Type B pancreatic cell (in vitro differentiated cells): ENCODE measurements at places on chromosomes 12 and 14. TPM values are rescaled to one million over a fixed set of nuclear protein-coding genes. Genes with fewer than 3 reads are reported as not detected.

Gene COX6A1
- total RNA-seq, result 400 and 501 TPM in 2 replicates

Gene ACVRL1
- total RNA-seq, result 0.46 and 0.95 TPM in 2 replicates

Gene SIX1
- 1.00 and 32.6 TPM in 2 replicates for total RNA-seq

GRCh38 chr14:48672506-48672905 is 913.7 kb downstream of the RPS29 start:
- no peaks in the 10 kb centered on the region for H3K4me1 ChIP-seq
- H3K36me3 ChIP-seq, result no peaks in the 10 kb centered on the region
- no peaks in the 10 kb centered on the region for H3K27me3 ChIP-seq
- H3K4me3 ChIP-seq, result no peak overlapping the region
- DNase-seq, result no peak

GRCh38 chr14:47626151-47627035 is 49.0 kb downstream of the MDGA2 start:
- no peak overlapping the region for H3K27ac ChIP-seq
- no peaks in the 10 kb centered on the region for H3K27me3 ChIP-seq
- no peaks in the 10 kb centered on the region for H3K4me1 ChIP-seq
- DNase-seq, result no peak
- peaks cover 3% of the 10 kb centered on the region for H3K36me3 ChIP-seq

- H3K4me1 ChIP-seq, result peaks cover 14% of the 10 kb centered on the region
- no peak overlapping the region for H3K4me3 ChIP-seq
- H3K27ac ChIP-seq, result no peak overlapping the region
- no peak for DNase-seq
Measured at GRCh38 chr14:94987409-94987808, 169.9 kb downstream of the DICER1 start.

DNA sequence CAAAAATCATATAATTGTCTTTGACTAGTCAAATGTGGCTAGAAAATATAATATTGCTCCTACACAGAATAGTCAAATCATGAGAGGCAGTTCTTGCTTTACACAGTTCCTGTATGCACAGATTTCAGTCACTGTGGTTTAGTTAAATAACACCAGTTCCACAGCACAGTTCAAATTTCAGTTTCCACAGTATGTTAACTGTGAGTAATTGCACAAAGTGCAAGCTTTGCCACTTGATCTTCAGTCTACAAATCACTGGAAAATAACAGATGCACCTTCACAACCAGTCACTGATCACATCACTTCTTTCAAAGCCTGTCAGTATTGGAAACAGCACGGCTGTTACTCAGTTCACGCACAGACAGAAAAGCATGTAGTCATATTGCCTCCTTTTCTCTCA is 38.7 kb downstream of the KCNH5 start:
- H3K4me3 ChIP-seq, result no peak overlapping the region
- DNase-seq, result no peak
- H3K27me3 ChIP-seq, result no peaks in the 10 kb centered on the region
- H3K36me3 ChIP-seq, result no peaks in the 10 kb centered on the region
- no peak overlapping the region for H3K27ac ChIP-seq
- H3K4me1 ChIP-seq, result no peaks in the 10 kb centered on the region

- DNase-seq, result no peak
- H3K4me3 ChIP-seq, result no peak overlapping the region
- peaks cover 21% of the 10 kb centered on the region for H3K4me1 ChIP-seq
- H3K36me3 ChIP-seq, result no peaks in the 10 kb centered on the region
Measured at GRCh38 chr14:70713511-70713916, 71.8 kb downstream of the TTC9 start.

DNA sequence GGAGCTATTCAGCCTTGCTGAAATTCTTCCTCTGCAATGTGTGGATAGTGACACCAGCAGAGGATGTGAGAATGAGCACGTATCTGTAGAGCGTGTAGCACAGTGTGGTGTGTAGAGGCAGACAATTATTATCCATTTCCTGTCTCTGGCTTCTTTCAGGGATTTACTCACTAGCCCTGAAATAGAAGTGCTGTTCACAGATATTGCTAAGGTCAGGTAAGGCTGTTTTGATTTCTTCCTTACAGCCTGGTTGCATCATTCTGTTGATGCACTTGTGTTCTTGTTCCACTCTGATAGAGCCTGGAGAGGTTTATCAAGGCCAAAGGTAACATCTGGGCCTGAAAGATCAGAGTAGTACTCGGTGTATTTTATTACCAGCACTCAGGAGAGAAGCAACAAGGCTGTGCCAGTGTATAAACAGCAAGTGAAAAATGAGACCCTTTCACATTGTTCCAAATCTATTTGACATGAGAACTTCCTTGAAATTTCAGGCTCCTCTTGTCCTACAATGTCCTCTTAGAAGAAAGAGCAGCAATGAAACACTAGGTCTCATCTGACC is 16.7 kb downstream of the ARG2 start:
- no peak overlapping the region for H3K4me3 ChIP-seq
- H3K4me1 ChIP-seq, result no peaks in the 10 kb centered on the region
- peaks cover 8% of the 10 kb centered on the region for H3K36me3 ChIP-seq
- H3K27me3 ChIP-seq, result no peaks in the 10 kb centered on the region

DNA sequence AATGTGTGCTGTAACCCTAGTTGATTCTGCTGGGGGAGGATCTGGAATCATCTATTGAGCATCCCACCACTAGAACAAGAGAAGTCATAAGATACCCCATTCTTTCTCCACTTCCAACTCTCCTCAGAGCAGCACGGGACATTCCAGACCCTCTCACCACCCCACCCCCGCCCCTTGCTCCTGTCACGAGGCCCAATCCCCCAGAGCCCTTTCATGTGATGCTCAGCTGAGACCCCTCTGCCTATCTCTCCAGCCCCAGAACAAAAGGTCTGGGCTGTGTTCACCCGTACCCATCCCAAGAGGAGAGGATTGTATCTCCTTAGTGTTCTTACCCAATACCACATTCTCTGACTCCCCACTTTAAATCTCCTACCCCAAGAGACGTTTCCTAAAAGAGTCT is 602 bp downstream of the PMEL start:
- peak overlapping the region; percentile 96 for H3K4me3 ChIP-seq
- H3K27me3 ChIP-seq, result no peaks in the 10 kb centered on the region
- H3K4me1 ChIP-seq, result peaks cover 23% of the 10 kb centered on the region
- peaks cover 8% of the 10 kb centered on the region for H3K36me3 ChIP-seq
- peak overlapping the region; percentile 94 for H3K27ac ChIP-seq

DNA sequence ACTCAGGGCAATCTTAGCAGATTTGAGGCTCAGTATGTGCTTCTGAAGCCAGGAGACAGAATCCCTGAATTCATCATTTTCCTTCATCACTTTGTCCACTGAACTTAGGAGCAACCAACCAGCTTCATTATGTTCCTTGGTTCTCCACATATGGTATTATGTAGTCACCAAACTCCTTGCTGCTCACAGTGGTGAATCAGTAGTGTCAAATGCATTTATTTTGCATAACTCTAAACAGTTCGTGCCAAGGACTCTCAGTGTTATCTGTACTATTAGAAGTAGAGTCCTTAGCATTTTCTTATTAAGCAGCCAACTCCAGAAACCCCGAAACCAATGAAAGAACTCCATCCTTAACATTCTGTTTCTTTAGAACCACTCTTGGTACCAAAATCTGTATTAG is 466.9 kb upstream of the RGS6 start:
- no peaks in the 10 kb centered on the region for H3K4me1 ChIP-seq
- peaks cover 12% of the 10 kb centered on the region for H3K36me3 ChIP-seq
- no peaks in the 10 kb centered on the region for H3K27me3 ChIP-seq

DNA sequence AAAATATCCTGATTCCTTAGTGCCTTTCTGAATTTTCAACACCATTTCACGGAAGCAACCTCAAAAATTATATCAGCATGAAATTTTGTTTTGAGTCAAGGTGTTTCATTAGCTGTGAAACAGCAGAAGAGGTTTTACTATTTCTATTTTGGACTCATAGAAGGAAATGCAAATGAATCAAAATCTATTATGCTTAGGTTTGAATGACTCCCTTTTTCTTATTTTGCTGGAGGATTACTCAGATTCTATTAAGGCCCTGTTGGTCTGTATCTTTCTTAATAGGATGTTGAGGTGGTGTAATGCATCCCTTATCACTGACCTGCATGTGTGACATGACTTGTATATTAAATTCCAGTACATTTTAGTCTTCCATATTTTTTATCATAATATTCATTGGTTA is 165.8 kb downstream of the TMTC2 start:
- no peak for DNase-seq
- H3K27me3 ChIP-seq, result no peaks in the 10 kb centered on the region
- H3K4me3 ChIP-seq, result no peak overlapping the region
- H3K4me1 ChIP-seq, result peaks cover 7% of the 10 kb centered on the region
- peaks cover 10% of the 10 kb centered on the region for H3K36me3 ChIP-seq

GRCh38 chr12:71607494-71608330 is 55.9 kb downstream of the ZFC3H1 start:
- H3K36me3 ChIP-seq, result peaks cover 44% of the 10 kb centered on the region
- H3K4me3 ChIP-seq, result no peak overlapping the region
- no peaks in the 10 kb centered on the region for H3K27me3 ChIP-seq
- no peak for DNase-seq
- no peaks in the 10 kb centered on the region for H3K4me1 ChIP-seq

GRCh38 chr12:101696251-101697196 is 916 bp upstream of the CHPT1 start:
- no peak for DNase-seq
- no peaks in the 10 kb centered on the region for H3K36me3 ChIP-seq
- H3K4me1 ChIP-seq, result peaks cover 41% of the 10 kb centered on the region
- H3K27ac ChIP-seq, result peak overlapping the region; percentile 91

GRCh38 chr14:67426983-67427606 is 15.1 kb upstream of the PLEK2 start:
- no peaks in the 10 kb centered on the region for H3K36me3 ChIP-seq
- peaks cover 4% of the 10 kb centered on the region for H3K27me3 ChIP-seq
- H3K27ac ChIP-seq, result no peak overlapping the region
- peaks cover 17% of the 10 kb centered on the region for H3K4me1 ChIP-seq

GRCh38 chr14:64187331-64187730 is 106.8 kb downstream of the ESR2 start:
- DNase-seq, result no peak
- H3K36me3 ChIP-seq, result peaks cover 44% of the 10 kb centered on the region
- peak overlapping the region; percentile 30 for H3K4me3 ChIP-seq
- H3K27ac ChIP-seq, result no peak overlapping the region

DNA sequence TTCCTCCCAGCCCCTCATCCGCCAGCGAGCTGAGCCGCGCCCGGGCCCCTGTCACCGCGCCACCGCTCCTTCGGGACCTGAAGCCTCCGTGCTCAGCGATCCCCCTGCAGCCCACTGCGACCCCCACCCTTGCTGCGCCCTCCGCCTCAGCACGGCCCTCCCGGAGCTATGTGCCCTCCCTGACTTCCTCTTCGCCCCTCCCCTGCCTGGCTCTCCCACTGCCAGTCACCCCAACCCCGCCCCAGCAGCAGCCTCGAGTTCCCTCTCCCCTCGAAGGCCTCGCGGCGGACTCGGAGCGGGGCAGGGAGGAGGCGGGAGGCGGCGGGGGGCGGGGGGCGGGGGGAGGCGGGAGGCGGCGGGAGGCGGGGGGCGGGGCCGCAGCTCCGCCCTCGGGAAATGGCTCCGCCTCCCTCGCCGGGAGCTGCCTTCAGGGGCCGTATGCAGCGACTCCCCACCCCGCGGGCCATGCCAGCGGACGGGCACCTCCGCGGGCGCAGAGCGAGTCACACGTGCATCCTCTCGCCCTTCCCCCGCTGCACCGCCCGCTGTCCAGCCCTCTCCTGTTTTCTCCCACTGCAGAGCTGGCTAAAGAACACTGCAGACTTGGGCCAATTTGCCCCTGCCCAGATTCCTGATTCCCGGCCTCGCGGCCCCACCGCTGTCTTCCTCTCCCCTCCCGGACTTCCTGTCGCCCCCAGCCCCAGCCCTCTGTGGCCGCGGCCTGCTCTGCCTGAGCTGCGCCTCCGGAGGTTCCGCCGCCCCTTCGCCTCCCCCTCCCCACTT is 29.1 kb upstream of the ADIPOR2 start:
- H3K36me3 ChIP-seq, result peaks cover 4% of the 10 kb centered on the region
- H3K27me3 ChIP-seq, result peaks cover 34% of the 10 kb centered on the region
- H3K4me3 ChIP-seq, result peak overlapping the region; percentile 86
- H3K4me1 ChIP-seq, result peaks cover 5% of the 10 kb centered on the region

- no peaks in the 10 kb centered on the region for H3K27me3 ChIP-seq
- no peaks in the 10 kb centered on the region for H3K4me1 ChIP-seq
- no peak for DNase-seq
- H3K36me3 ChIP-seq, result no peaks in the 10 kb centered on the region
- H3K27ac ChIP-seq, result no peak overlapping the region
- H3K4me3 ChIP-seq, result no peak overlapping the region
Measured at GRCh38 chr14:44531658-44532057, 24.6 kb upstream of the FSCB start.

- DNase-seq, result no peak
- H3K27ac ChIP-seq, result no peak overlapping the region
- no peak overlapping the region for H3K4me3 ChIP-seq
- H3K36me3 ChIP-seq, result no peaks in the 10 kb centered on the region
Measured at GRCh38 chr12:31009976-31010375, 63.7 kb upstream of the DDX11 start.

- no peak for DNase-seq
- H3K4me3 ChIP-seq, result peak overlapping the region; percentile 87
- no peak overlapping the region for H3K27ac ChIP-seq
- H3K4me1 ChIP-seq, result peaks cover 25% of the 10 kb centered on the region
- H3K36me3 ChIP-seq, result no peaks in the 10 kb centered on the region
Measured at GRCh38 chr12:62632411-62632918, 165.8 kb downstream of the MON2 start.

GRCh38 chr12:67669217-67669933 is 20.8 kb downstream of the DYRK2 start:
- H3K27ac ChIP-seq, result peak overlapping the region; percentile 9
- peaks cover 16% of the 10 kb centered on the region for H3K4me1 ChIP-seq
- H3K4me3 ChIP-seq, result no peak overlapping the region
- H3K27me3 ChIP-seq, result no peaks in the 10 kb centered on the region
- H3K36me3 ChIP-seq, result peaks cover 42% of the 10 kb centered on the region
- DNase-seq, result no peak
